ENCODE measurements at places on chromosomes 12 and 14.
A peak's percentile ranks its signal among the peaks of the same experiment; 100 is the strongest.

DNA sequence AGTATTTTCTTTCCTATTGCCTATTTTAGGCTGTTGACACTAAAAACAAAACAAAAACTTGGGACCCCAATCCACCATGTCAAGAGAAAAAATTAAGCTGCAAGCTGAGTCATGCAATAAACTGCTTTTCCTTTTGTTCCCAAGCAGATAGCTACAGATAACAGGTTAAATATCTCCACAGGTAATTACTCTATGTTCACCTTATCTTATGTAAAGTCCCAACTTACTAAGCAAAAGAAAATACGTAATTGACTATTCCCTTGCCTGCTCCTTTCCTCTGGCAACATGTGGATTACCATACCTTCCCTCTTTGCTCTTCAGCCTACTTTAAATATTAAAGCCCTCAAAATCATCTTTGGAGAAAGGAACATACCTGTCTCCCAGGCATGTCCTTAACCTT is 19.2 kb upstream of the COX16 start:
- no peak for DNase-seq

- no peak for DNase-seq
These were observed 6.4 kb upstream of the ARF6 start for GRCh38 chr14:49886523-49886922.

GRCh38 chr14:69321601-69322330 is 61.8 kb downstream of the GALNT16 start:
- DNase-seq, result no peak

DNA sequence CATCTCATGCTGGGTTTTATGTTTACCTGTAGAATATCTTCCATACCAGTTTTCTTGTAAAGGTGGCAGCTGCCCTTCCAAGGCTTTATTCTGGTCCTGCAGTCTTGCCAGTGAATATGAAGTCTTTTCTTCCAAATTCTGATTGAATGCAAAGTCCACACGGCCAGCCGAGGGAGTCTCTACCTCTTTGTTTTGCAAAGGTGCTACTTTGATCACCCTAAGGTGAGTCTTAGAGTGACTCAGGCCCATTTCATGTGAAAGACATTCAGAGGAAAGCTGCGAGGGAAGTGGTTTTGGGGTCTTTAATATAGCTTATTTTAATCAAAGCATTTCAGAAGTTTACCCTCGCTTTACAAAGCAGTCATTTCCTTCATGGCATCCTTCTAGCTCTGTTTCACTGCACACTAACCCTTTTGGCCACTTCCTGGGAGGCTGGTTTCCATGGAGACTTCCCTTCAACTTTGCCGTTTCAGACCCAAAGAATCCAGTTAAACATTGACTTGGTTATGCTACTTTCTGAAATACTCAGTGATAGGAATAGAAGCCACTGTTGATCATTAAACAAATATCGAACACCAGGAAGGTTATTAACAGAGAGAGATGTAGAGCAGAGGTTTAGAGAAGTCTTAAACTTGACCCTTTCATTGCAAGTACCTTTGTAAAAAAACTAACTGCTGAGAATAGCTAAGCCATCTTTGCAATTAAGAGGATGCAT is at the start of gene CCDC198:
Gene CCDC198, minus strand, starts transcription at position 391 of the 715 bp plus-strand sequence. Its CDS starts 142 bp downstream, at position 249.
- no peak for DNase-seq

- no peak for DNase-seq
These were observed 216.0 kb upstream of the PELI2 start for GRCh38 chr14:55902241-55902640.

DNA sequence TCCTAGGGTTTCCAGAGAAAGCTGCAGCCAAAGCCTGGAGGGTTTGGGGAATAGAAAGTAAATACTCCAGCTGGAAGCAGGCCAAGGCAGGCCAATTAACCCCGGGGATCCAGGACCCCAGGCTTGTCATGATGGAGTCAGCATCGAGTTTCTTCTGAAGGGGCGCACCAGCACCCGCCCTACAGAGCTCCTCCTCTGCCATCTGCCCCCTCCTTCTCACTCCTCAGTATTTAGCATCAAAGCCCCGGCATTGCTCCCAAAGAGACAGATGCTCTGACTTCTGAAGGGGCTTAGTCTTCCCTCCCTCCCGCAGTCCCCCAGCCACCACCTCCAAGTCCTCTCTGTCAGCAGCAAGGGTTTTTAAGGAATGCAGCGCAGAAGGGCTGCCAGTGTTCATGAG is 285.1 kb upstream of the NOS1 start:
- no peak for DNase-seq

GRCh38 chr12:12716151-12716792 is 896 bp upstream of the CDKN1B start:
- no peak for DNase-seq

DNA sequence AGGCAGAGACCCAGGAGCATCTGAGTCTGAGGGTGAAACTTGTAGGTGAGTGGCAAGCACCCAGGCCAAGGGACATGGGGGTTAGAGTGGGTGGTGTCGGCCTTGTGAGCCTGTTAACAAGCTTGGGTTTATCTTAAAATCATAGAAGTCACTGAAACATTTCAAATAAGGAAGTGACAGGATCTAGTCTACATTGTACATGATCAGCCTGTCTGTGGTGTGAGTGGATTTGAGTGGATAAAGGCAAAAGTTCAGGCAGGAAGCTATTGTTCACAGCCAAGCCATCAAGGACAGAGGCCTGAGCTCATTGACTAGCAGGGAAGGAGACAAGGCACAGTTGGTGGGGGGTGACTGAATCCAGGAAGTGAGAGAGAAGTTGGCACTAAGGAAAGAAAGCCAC is 59.3 kb upstream of the FKBP4 start:
- no peak for DNase-seq

GRCh38 chr14:74988993-74989392 is 13.7 kb upstream of the EIF2B2 start:
- DNase-seq, result no peak

DNA sequence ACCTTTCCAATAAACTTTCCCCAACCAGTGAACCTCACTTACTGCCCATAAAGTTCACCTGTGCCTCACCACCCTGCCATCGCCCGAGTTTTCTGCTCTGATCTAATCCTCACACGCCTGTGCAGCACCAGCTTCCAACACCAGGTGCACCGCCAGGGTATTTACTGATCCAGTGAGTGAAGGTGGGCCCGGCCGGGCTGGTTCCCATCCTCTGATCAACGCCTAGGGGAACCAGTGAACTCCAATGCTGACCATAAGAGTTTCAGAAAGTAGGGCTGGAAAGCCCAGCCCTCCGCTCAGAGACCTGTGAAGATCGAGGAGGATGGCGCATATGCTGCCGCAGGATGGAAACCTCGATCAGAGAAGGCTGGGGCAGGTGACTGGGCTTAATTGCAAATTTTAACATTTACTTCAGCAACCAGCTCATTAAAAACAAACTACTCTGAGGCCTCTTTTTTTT is 685 bp upstream of the MYL6B start:
- DNase-seq, result no peak

- no peak for DNase-seq
These were observed 781 bp downstream of the NPAS3 start for GRCh38 chr14:32939254-32940065.

- DNase-seq, result no peak
These were observed 80.3 kb upstream of the NOS1 start for GRCh38 chr12:117441751-117442150.

DNA sequence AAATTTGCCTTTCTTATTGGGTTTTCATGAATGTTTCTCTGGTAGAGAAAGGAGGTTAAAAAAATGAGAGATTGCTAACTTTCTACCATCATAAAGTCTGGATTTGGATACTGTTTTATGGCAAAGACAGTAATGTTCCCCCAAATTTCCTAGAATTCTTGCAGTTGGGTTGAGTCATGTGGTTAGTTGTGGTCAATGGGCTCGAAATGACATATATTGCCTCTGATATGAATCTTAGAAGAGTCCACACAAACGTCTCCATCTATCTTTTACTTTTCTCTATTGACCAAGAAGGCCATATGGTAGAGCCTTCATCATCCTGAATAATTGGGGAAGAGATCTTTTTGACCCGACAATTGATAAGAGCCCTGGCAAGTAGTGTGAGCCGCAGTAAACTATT is 119.5 kb upstream of the PMCH start:
- DNase-seq, result no peak

DNA sequence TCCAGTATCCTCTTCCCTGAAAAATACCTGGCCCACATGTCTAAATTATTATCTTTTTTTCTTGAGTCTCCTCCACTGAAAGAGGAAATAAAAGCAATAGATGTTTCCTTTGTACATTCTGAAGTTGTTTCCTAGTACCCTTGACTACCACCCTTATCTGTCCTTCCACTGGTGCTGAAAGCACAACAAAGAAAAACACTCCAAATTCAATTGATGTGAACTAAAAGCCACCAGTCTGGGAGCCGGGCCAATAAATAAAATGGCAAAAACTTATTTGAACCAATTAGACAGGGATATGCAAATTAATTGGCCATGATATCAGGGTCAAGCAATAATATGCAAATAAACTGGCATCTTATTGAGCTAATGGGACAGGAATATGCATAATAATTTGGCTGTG is 330.5 kb downstream of the PAWR start:
- DNase-seq, result no peak

- DNase-seq, result no peak
These were observed 260.5 kb downstream of the RAD51B start for GRCh38 chr14:68079941-68080697.

DNA sequence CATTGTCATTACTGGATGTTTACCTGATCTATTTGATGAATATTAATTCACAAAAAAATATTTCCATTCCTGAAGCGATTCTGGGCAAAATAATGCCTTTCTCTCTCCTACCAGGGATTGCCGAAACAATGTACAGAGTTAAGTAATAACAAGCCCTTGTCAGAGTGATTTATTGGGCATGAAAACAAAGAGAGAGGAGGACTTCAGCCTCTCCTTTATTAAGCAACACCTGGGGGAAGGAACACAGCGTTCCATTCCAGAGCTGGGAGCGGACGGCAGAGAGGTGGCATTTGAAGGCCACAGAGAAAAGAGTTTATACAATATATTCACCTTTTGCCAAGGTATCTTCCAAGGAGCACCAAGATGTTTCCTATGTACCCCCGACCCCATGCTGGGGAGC is 165.8 kb downstream of the KSR2 start:
- no peak for DNase-seq

GRCh38 chr14:105489542-105490266 is 1.3 kb upstream of the TEDC1 start:
- peak; percentile 70 for DNase-seq

DNA sequence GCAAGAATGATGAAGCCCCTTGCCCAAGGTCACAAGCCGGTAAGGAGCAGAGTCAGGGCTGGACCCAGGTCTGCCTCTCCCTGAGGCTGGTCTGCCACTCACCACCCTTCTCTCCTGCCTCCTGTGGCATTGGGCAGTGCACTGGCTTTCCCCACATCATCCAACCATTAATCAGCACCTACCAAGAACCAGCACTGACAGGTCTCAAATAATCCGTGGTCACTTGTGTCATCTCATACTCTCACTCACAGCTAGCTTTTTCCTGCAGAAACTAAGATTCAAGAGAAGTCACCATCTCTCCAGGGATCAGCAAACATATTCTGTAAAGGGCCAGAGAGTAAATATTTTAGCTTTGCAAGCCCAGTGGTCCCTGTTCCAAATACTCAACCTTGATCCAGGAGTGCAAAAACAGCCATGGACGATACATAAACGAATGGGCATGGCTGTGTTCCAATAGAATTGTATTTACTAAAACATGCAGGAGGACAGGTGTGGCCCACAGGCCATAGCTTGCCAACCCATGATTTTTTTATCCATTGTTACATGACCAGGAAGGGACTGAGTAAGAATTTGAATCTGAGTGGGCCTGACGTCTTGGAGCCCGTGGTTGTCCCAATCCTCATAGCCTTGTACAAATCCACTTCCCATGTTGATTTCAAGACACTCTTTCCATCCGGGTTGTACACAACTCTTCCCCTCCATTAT is 374.2 kb downstream of the BCL11B start:
- DNase-seq, result no peak

DNA sequence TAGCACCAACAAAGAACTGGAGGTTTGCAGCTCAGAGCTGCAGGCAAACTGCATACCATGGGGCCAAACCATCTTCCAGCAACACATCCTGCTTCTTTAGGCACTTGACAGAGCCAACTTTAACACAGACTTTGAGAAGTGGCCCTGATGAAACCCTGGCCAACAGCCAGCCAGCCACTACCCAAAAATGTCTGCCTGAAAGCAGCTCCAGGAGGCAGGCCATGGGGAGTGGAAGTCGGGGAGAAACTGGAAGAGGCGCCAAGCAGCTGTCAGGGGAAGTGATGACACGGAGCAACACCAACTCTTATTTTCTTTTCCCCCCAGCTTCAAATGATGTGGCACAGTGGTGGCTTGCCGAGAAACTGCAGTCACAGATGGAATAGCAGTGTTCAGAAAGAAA is 110.9 kb upstream of the PLXNC1 start:
- no peak for DNase-seq

GRCh38 chr14:95299271-95299670 is 20.4 kb downstream of the CLMN start:
- no peak for DNase-seq

DNA sequence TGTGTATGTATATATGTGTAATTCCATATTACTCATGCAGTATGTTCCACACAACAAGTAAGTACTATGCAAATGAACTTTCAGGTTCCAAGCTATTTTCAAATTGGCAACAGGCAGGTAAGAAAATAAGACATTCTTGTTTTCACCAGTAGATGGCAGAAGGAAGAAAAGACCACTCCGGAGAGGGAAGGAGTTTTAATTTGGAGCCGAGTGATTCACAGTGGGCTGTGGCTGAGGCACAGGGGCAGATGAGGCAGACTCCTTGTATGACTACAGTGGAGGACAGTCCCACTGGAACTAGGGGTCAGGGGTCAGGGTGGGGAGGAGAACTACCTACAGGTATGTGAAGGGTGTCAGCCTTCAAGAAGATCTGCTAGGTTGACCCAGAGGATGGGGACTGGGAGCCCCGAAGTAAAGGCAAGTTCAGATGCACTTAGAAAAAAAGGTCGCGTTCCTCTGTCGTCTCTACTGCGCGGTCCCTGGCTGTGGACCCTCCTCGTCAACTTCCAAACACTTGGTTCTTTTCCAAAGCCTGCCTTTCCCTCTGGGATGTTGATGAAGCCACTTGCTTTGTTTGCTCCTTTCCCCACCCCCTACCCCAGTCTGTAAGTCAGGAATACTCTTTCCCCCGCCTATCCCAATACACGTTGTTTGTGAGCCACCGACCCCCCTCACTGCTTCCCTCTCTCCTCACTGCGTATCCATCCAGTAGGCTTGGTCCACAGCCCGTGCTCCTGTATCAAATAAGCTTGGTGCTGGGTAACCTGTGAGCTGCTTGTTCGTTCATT is 24.1 kb downstream of the DDX47 start:
- DNase-seq, result no peak

- DNase-seq, result no peak
These were observed 3.4 kb downstream of the TXNRD1 start for GRCh38 chr12:104218935-104219334.
